ENCODE measurements at places on chromosomes 16 and 17. TPM values are rescaled to one million over a fixed set of nuclear protein-coding genes. Genes with fewer than 3 reads are reported as not detected.

The KDM6B gene
- total RNA-seq, result 12.4 TPM

The TBC1D3K gene
- total RNA-seq, result not detected

The KRT32 gene
- total RNA-seq, result not detected

The RUNDC1 gene
- 9.5 TPM for total RNA-seq

The CBLN1 gene
- total RNA-seq, result under 0.01 TPM

The C16orf54 gene
- not detected for total RNA-seq

The IRF8 gene
- 0.52 TPM for total RNA-seq

The RNU2-1 gene
- total RNA-seq, result not detected

The C16orf90 gene
- total RNA-seq, result not detected
